ENCODE measurements at places on chromosomes 1 and 21.

- peak; percentile 65 for DNase-seq
Measured at GRCh38 chr1:200738949-200739651, 407 bp downstream of the CAMSAP2 start.

- DNase-seq: no peak
Measured at GRCh38 chr1:206949208-206949607, 2.9 kb upstream of the PIGR start.

DNA sequence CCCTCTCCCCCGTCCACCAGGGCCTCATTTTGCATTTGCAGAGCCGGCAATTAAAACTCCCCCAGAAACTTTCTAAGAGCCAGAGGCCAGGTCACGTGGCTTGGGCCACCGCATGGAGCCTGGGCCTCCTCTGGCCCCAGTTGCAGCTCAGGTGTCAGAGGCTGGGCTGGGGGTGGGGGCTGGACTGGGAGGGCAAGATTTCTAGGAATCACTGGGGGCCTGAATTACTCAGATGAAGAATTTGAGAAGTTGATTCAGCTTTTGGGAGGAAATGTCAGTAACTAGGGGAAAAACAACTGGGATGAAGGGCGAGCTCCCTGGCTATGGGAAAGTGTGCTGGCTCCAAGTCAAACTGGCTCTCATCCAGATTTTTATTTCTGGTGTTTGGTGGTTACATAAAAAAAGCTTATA is 151.0 kb downstream of the CDC7 start:
- peak; percentile 64 for DNase-seq

- no peak for DNase-seq
Measured at GRCh38 chr1:226364514-226364899, 43.4 kb downstream of the PARP1 start.
